Activated T-cell treated with anti-CD3 and anti-CD28 coated beads, Interleukin-2, amount 50 U/mL, for 72 hours (primary cell): ENCODE measurements at places on chromosomes 4 and X. TPM values are rescaled to one million over a fixed set of nuclear protein-coding genes. Genes with fewer than 3 reads are reported as not detected.

Gene FGF5
- total RNA-seq = not detected

Gene MAGEA11
- not detected for total RNA-seq

GRCh38 chrX:53379008-53379710 lies 43.3 kb downstream of the SMC1A start:
- H3K36me3 ChIP-seq = peaks cover 24% of the 10 kb centered on the region
- no peak overlapping the region for H3K4me3 ChIP-seq
- H3K27me3 ChIP-seq = no peaks in the 10 kb centered on the region
- DNase-seq = no peak

- H3K27me3 ChIP-seq = peaks cover 37% of the 10 kb centered on the region
- no peak overlapping the region for H3K27ac ChIP-seq
- H3K4me1 ChIP-seq = peaks cover 19% of the 10 kb centered on the region
- DNase-seq = no peak
Measured at GRCh38 chrX:129731228-129731627, 7.6 kb upstream of the XPNPEP2 start.
